ENCODE measurements at places on chromosomes 4 and X.
A peak's percentile ranks its signal among the peaks of the same experiment; 100 is the strongest.

- no peak for DNase-seq
These were observed 139.1 kb downstream of the MAB21L2 start for GRCh38 chr4:150720973-150721518.

DNA sequence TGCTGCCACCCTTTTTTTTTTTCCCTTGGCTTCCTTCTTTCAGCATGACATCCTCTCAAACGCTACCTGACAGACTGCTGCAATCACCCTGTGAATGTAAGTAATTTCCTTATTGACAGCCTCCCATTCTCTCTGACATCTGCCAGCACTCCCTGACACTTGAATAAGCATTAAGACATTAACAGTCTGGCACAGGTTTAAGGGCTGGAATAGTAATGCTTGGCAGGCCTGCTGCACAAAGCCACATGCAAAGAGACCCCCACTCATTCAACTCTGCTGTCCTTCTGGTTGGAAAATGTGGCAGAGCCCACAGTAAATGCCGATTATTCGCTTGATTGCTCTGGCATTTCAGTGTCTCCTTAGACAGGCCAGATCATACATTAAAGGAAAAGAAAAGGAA lies 28.1 kb upstream of the RASGEF1B start:
- no peak for DNase-seq

GRCh38 chr4:119246177-119246733 lies 33.7 kb downstream of the USP53 start:
- peak; percentile 5 for DNase-seq

GRCh38 chr4:31390849-31391248 lies 670.7 kb downstream of the PCDH7 start:
- DNase-seq: no peak

GRCh38 chrX:69031181-69031580 lies 134.1 kb downstream of the PJA1 start:
- no peak for DNase-seq

GRCh38 chr4:53267026-53267425 lies 98.8 kb downstream of the SCFD2 start:
- DNase-seq: no peak

DNA sequence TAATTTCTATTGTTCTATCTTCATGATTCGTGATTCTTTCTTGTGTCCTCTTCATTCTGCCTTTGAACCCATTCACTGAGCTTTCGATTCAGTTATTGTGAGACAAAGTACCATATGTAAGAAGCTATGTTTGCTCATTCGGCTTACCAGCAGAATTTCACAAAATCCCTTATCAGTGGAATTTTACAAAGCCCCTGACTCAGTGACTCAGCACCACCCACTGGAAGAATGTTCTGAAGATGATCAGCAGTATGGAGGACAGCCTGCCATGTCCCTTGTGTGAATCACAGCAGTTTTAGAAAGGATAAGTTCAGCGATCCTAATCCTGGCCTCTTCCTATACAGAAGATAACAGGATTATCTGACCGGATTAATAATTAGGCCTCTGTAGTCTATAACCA lies 5.8 kb upstream of the UXT start:
- DNase-seq: no peak

- DNase-seq: no peak
These were observed 276.3 kb upstream of the GALNT7 start for GRCh38 chr4:172892300-172892699.

DNA sequence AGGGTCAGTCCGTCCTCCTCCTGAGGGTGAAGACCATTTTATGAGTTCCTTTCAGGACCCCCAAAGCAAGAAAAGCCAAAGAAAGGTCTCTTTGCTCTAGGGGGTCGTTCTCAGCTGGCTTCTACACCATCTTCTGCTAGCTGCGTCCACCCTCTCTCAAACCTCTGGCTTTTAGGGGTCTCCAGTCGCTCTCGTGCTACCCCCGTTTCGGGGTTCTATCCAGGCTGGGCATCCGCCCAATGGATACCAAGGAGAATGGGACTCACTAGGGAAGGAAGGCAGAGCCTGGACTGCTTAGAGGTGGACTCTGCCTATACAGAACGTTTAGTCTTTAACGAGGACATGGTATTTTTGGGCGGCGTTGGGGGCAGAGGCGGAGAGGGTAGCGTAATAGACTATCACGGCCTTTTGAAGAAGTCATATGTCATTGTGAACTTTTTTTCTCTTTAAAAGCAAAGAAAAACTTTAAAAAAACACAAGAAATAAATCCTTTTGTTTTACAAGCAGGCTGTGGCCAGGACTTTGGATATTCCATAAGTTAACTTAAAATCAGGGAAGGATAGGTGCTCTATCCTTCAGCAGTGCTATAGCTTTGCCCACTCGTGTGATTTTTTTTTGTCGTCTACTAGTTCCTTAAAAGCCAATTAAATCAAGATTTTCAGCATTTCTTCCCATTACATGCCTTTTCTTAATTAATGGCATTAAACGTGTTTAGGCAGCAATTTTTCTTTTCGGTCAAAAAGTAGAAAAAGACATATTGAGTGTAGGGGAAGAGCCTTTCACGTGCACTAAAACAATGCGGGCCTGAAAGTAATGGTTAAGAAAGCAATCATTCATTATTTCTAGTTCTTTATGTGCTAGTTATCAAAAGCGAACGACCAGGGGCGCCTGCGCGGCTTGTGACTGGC lies 7.2 kb upstream of the PITX2 start:
- DNase-seq: no peak

DNA sequence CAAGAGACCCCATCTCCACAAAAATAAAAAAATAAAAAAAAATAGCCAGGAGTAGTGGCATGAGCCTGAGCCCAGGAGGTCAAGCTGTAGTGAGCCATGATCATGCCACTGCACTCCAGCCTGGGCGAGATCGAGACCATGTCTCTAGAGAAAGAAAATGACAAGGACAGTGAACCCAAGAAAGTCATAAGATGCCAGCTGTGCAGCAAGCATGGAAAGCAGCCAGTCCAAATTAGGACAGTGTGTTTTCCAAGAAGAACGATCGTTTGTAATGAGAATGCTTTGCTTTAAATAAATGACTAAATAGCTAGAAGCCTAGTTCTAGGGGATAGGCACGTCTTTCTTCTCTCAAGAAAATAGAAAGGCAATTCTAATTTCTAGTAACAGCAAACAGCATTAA lies 58.4 kb upstream of the MSANTD1 start:
- no peak for DNase-seq

DNA sequence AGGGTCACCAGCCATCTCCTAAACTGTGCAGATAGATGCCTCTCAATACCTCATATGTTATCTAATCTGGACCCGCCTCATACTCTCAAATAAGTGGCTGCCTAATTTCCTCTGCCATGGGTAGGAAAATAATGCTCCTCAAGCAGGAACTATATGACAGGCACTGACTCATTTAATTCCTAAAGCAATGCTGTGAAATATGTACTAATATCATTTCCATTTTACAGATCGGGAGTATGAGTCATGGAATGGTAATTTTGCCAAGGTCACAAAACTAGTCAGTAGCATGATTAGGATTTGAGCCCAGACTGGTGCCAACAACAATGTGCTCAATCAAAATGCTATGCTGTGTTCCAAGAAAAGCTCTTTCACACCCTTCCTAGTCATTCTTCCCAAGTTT lies 3.0 kb upstream of the NXT2 start:
- no peak for DNase-seq

DNA sequence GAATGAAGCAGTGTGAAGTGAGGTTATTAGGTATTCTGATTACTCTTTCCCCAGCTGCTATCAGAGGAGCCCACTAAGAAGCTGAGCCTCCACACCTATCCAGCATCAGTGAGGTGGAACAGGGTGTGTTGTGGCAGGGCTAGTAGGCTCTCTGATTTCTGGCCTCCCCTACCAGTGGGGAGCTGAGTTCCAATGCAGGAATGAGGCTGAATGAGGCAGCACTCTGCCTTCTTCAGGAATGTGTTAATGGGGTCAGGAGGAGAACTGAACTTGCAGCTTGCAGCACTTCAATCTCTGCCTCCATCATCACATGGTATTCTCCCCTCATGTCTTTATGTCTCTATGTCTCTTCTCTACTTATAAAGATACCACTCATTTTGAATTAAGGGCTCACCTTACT lies 26.9 kb downstream of the SOX3 start:
- DNase-seq: no peak

- DNase-seq: no peak
These were observed 172.2 kb downstream of the CCSER1 start for GRCh38 chr4:90299373-90299772.

- peak; percentile 51 for DNase-seq
These were observed 10.5 kb downstream of the KLF3 start for GRCh38 chr4:38674258-38675144.

DNA sequence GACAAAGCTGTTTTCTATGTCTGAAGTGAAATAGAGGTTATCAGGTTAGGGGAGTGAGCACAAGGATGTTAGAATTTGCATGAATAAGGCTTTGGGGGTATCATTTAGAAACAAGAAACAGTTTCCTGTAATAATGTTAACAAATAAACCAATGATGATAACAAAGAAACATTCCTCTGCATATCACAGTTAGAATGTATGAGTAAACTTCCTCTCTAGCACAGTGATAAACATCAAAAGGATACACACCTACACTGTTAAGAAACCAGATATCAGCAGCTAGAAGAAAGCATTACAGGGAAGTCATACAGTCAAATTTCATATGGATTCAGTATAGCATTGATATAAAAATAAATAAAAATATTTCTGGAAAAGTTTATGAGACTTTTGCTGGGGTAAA lies 340.0 kb upstream of the MAGEB16 start:
- no peak for DNase-seq

- no peak for DNase-seq
These were observed 3.7 kb downstream of the MMRN1 start for GRCh38 chr4:89898304-89898716.

GRCh38 chr4:122803788-122804208 lies 22.8 kb upstream of the FGF2 start:
- DNase-seq: no peak

DNA sequence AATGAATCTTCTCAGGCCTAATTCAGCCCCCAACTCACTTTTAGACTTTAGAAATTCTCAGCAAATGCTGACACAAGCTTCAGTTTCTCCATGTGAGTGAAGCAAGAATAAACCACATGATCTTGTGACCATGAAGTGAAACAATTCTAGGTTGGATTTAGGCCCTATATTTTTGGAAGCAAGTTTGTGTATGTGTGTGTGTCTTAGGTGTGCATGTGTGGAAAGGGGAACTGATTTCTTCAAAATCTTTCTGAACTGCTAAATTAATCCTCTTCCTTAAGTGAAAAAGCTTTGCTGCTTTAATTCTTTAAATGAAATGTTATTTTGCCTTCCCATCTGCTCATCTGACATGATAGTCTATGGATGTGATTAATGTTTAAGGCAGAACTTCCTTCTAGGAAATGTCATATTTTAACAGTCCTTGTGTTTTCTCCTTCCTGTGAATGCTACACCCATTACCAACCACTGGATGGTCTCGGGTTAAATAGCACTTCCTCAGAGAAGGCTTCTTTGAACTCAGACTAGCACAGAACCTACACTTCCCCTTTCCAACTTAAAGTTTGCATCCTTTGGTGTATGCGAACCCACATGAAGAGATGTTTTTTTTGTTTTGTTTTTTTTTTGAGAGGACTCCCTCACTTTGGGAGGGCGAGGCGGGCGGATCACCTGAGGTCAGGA lies 1.2 kb upstream of the TMEM144 start:
- DNase-seq: peak; percentile 7

GRCh38 chrX:103405009-103405333 lies 28.6 kb downstream of the BEX3 start:
- DNase-seq: no peak

- DNase-seq: no peak
These were observed 151.2 kb upstream of the TLL1 start for GRCh38 chr4:165721815-165722214.

DNA sequence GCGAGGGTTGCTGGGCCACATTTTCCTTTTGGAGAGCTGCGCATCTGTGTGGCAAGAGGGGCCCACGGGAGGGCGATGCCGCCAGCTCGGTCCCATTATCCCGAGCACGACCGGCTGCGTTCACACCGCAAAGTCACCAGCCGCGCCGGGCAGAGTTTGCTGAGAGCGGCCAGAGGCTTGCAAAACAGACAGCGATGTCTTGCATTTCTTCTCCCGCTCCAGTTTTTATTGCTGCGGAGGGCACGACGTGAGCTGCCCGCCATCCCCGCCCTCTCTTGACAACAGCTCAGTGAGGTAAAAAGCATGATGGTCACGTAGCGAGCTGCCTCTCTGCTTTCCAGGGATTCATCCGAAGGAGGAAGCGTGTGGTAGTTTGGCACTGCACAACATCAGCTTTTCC lies 102.1 kb upstream of the TENM3 start:
- no peak for DNase-seq

GRCh38 chr4:101367201-101367600 lies 19.9 kb upstream of the PPP3CA start:
- no peak for DNase-seq

DNA sequence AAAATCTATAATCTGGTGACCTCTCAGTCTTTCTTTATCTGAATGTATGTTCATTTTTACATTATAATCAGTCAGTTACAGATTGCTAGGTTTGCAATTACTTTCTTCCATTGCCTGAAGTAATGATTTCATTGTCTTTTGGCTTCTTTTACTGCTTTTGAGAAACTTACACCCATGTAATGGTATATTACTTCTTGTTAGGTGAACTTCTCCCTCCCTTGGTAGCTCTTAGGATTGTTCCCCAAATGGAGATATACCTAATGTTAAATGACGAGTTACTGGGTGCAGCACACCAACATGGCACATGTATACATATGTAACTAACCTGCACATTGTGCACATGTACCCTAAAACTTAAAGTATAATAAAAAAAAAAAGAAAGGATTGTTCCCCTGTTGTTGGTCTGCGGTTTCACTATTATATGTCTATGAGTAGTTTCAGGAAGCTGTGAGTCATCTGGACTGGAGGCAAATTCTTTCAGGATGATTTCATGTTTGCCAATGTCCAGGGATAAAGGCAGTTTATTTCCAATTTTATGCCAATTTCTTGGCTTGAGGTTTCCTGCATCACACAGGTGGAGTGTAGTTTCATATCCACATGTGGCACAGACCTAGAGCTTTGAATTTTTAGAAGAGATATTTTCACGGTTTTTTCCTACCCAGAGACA lies 21.8 kb downstream of the SPANXC start:
- DNase-seq: no peak

DNA sequence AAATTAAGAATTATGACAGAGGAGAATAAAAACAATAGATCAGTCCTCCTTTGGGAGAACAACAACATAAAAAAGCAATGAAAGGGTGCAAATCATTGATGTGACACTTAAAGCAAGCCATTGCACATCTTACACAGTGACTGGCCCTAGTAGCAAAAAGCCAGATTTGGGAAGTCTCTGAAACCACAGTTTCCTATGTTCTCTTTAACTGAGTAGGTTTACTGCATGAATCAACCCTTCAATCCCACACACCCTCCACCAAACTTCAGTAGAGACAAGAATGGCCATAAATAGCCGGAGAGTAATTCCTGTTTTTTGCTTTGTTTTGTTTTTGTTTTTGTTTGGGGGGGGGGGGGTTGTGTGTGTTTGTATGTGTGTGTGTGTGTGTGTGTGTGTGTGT lies 180.8 kb downstream of the VEGFC start:
- no peak for DNase-seq

GRCh38 chr4:108205859-108206258 lies 37.1 kb upstream of the LEF1 start:
- no peak for DNase-seq

GRCh38 chr4:8107146-8107657 lies 51.4 kb downstream of the ABLIM2 start:
- no peak for DNase-seq

GRCh38 chr4:72991873-72992272 lies 77.6 kb downstream of the COX18 start:
- DNase-seq: no peak

GRCh38 chrX:47958761-47959342 lies 44.9 kb downstream of the ZNF182 start:
- no peak for DNase-seq

- DNase-seq: no peak
These were observed 248.9 kb upstream of the TTC29 start for GRCh38 chr4:147194604-147195003.
